Left lobe of liver (tissue), 2 donors: ENCODE measurements at places on chromosomes 11 and 22.

DNA sequence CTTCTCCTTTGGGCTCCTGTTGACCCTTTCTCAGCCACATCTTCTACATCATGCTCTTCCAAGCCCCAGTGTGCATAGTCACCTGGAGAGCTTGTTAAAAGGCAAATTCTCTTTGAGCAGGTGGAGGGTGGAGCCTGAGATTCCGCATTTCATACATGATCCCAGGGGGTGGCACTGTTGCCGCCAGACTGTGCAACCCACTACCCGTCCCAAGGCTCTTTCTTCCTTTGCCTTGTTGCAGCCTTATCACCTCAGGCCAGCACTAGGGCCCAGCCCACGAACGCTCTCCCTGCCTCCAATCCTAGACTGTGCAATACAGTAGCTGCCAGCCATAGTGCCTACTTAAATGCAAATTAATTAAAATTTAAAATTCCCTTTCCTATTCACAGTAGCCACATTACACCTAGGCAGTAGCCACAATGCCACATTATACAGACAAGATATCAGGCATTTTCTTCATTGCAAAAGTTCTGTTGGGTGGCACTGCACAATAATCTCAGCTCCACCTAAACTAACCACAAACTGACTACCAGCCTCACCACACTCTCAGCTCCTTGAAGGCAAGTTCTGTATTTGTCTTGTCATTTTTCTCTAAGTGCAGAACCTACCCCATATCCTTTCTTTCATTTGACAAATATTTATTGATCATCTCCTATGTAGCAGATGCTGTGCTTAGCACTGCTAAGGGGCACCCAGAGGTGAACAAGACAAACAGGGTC, 4.6 kb upstream of the KCNJ5 start:
- no peak for DNase-seq

DNA sequence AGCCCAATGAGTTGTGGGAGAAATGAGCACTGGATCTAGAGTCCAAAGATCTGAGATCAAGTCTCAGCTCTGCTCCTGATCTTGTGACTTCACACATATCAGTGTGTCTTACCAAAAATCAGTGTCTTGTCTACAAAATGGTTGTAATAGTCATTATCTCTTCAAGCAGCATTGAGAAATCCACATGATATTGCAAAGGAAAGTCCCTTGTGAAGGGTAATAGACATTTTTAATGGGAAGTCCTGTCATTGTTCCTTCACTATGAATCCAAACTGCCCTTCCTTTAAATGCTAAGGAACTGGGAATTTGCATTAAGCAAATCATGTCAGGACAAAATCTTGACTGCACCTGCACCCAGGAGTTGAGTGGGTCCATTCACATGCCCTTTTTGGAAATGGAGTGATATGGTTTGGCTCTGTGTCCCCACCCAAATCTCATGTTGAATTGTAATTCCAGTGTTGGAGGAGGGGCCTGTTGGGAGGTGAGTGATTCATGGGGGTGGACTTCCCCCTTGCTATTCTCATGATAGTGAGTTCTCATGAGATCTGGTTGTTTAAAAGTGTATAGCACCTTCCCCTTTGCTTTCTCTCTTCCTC, 51.1 kb downstream of the COMMD9 start:
- DNase-seq = no peak

DNA sequence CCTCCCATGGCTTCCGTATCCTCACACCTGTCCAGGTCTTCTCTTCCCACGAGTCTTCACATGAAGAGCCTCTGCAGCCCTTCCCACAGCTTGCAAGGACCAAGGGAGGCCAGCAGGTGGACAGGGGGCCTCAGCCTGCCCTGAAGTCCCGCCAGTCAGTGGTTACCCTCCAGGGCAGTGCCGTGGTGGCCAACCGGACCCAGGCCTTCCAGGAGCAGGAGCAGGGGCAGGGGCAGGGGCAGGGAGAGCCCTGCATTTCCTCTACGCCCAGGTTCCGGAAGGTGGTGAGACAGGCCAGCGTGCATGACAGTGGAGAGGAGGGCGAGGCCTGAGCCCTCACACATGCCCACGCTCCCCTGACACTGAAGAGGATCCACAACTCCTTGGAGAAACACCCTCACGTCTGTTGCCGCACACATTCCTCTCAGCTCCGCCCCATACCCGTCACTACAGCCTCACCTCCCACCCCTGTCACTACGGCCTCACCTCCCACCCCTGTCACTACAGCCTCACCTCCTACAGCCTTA, 8.3 kb downstream of the SSH3 start:
- DNase-seq = no peak

- DNase-seq = peak; percentile 67
Observed at GRCh38 chr11:6229911-6230310, 4.5 kb downstream of the FHIP1B start.

- DNase-seq = peak; percentile 84
Observed at GRCh38 chr22:37686002-37686982, at the start of gene NOL12. Gene NOL12, plus strand, starts transcription at chr22:37686343. Its CDS starts 50 bp downstream, at chr22:37686393.

GRCh38 chr11:115695677-115696364, 191.6 kb upstream of the CADM1 start:
- DNase-seq = no peak

DNA sequence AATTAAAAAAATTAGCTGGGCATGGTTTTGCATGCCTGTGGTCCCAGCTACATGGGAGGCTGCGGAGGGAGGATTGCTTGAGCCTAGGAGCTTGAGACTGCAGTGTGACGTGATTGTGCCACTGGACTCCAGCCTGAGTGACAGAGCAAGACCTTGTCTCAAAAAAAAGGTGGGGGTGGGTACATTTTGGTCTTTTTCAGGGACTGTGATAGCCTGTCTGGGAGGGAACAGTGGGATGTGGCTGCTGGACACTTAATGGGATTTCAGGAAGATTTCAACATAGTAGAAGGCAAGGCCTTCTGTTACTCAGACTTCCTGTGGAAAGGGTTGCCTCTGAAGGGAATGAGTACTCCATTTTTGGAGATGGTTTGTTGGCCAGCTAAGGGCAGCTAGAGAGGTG, 40.6 kb downstream of the RELT start:
- DNase-seq = no peak

DNA sequence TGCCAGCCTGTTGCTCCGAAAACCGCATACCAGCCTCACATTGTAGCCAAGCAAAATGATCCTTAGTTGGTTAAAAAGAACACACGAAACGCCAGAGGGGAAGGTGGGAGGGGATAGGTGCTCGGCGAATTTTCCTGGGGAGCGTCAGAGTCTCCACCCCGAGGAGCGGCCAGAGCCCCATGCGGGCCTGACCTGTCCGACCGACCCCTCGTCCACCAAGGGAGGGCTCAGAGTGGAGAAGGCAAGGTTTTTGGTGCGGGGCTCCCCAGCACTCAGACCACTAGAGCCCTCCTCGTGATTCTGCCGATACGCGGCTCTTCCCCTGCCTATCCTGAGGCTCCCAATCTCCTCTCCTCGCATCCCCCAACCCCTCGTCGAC, 39.6 kb downstream of the DIXDC1 start:
- no peak for DNase-seq

DNA sequence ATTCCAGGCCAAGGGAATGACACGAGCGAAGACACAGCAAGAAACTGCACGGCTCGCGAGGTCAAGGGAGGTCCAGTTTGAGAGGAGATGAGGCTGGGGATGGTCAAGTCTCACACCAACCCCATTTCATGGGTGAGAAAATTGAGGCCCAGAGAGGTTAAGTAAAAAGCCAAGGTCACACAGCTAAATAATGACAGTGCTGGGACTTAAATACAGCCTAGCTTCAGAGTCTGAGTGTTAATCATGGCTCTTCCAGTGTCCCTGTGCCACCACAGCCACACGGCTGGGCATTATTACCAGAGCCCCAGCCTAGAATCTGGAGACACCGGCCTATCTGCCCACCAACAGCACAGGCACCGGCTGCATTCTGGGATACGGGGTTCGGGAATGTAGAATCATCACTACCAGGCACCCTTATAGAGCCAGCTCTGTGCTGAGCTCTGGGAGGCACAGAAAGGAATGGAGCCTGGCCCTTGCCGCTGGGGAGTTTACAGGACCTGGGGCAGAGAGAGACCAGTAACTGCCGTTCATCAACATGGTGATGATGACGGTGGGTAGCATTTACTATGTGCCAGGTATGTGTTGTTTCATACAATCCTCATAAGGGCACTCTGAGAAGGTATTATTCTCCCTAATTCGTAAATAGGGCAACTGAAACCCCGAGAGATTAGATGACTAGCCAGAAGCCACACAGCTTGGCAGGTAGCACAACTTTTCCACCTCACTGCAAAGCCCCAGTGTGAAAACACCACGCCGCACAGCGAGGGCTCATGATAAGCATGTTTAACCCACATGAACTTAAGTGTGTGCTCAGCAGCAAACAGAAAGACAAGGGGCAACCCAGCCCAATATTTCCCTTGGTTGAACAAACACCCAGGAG, 51.8 kb downstream of the CD6 start:
- DNase-seq = no peak

- no peak for DNase-seq
Observed at GRCh38 chr22:47149976-47150375, 387.5 kb downstream of the TBC1D22A start.

GRCh38 chr22:38788021-38788816, 5.7 kb downstream of the DNAL4 start:
- no peak for DNase-seq

DNA sequence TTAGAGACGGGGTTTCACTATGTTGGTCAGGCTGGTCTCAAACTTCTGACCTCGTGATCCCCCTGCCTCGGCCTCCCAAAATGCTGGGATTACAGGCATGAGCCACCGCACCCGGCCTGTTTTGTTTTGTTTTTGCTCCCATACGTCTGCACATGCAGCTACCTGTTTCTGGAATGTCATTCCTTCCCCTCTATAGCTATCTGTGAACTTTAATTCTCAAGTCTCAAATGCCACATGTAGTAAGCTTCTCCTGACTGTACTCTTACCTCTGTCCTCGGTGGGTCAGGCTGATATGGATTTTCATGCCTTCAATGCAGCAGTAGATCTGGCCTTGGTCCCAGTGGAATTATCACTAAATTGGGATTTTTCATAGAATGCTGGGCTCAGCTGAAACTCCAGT, 12.4 kb upstream of the SWAP70 start:
- no peak for DNase-seq
